ENCODE measurements at places on chromosomes 7 and 10. TPM values are rescaled to one million over a fixed set of nuclear protein-coding genes. Genes with fewer than 3 reads are reported as not detected.
A peak's percentile ranks its signal among the peaks of the same experiment; 100 is the strongest.

The DNA2 gene
- 2.5 TPM for polyA plus RNA-seq

The HMX3 gene
- polyA plus RNA-seq: not detected

The TFEC gene
- 1.0 TPM for polyA plus RNA-seq

The NAT16 gene
- polyA plus RNA-seq: not detected

The ZYX gene
- 305 TPM for polyA plus RNA-seq

The DNAJC1 gene
- 18.8 TPM for polyA plus RNA-seq

The CTNNA3 gene
- polyA plus RNA-seq: 0.38 TPM

The AKR1C8 gene
- polyA plus RNA-seq: not detected

The ZKSCAN1 gene
- polyA plus RNA-seq: 15.3 TPM

The TAF6 gene
- 39.3 TPM for polyA plus RNA-seq

DNA sequence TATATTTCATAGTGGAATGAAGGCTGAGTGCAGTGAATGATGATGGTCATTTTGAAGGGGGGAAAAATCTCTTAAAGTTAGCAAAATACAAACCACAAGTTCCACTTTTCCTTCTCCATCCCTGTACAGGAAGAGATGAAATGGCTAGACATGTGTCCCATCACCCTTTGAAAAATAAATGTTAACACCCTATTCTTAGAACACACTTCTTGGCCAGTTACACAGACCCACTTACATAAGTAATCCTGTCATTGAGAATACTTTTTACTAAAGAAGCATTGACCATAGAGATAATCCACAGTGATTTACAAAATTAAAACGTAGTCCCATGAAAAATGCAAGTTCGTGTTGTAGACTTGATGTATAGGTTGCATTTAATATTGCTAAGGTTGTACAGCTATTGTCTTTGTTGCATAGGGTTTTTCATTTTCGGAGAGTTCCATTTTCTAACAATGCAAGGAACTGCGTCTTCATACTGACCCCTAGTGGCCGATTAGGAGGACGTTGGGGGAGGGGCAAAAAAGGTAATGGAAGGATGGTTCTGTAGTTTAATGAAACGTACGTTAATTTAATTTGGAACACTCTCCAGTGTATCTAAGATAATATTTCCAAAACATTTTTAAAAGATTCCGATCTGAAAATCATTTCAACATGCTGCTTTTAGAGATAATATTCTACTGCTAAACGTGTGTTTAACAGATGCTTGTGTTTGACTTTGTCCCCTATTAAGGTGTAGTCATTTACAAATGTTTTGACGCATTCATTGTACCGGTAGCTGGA lies 60.9 kb downstream of the ARMC3 start:
- no peaks in the 10 kb centered on the region for H3K27me3 ChIP-seq
- no peaks in the 10 kb centered on the region for H3K36me3 ChIP-seq
- DNase-seq: no peak

GRCh38 chr10:13779748-13780147 lies 193.0 kb downstream of the PRPF18 start:
- H3K27me3 ChIP-seq: no peaks in the 10 kb centered on the region
- H3K4me1 ChIP-seq: no peaks in the 10 kb centered on the region
- no peaks in the 10 kb centered on the region for H3K36me3 ChIP-seq

GRCh38 chr7:29189743-29190201 lies 4.8 kb upstream of the CHN2 start:
- H3K4me1 ChIP-seq: no peaks in the 10 kb centered on the region
- no peak overlapping the region for H3K27ac ChIP-seq
- no peaks in the 10 kb centered on the region for H3K27me3 ChIP-seq
- H3K4me3 ChIP-seq: no peak overlapping the region
- H3K36me3 ChIP-seq: no peaks in the 10 kb centered on the region
- peak; percentile 87 for DNase-seq

DNA sequence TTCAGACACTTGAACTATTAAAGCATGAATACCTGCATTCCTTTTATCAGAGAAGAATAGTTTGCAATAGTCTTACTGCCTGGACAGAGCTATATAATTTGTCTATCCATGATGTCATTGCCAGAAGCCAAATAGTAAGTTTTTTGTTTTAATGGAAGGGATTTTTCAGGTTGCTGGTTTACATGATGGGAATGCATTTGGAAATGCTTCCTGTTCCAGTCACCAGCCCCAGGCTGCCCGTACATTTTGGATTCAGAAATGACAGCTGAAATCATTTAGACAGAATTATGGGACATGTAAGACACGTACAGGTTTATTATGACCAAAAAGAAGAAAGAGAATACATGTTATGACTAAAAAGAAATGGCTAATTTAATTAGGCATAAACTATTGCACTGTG lies 293.1 kb downstream of the CDK14 start:
- H3K27me3 ChIP-seq: no peaks in the 10 kb centered on the region
- no peak overlapping the region for H3K27ac ChIP-seq
- peaks cover 1% of the 10 kb centered on the region for H3K4me1 ChIP-seq

DNA sequence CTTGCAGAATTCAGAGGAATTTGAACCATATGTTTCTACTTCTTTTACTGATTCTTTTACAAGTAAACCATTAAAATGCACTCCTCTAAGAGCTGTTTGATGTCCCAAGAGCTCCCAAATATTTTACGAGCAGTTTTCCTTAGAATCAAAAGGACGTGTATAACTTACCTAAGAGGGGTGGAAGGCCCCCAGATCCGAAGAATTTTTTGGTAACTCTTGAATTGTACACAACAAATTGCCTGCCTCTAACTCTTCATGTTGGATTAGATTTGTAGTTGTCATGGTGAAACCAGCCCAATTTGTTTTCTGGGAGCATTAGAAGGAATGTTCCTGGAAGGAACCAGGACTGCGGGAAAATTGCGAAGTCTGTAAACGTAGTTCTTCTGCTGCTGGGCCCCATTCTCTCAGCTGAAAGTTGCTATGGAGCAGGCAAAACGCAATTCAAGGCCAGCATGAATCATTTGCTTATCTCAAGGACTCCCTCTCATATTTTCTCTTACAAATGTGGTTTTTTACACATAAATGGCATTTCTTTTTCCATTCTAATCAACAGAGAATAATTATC lies 124.8 kb upstream of the TMEM72 start:
- H3K27me3 ChIP-seq: no peaks in the 10 kb centered on the region
- no peak overlapping the region for H3K27ac ChIP-seq

- no peaks in the 10 kb centered on the region for H3K4me1 ChIP-seq
- no peaks in the 10 kb centered on the region for H3K36me3 ChIP-seq
- no peaks in the 10 kb centered on the region for H3K27me3 ChIP-seq
Observed at GRCh38 chr7:94436700-94437099, 42.0 kb downstream of the COL1A2 start.

DNA sequence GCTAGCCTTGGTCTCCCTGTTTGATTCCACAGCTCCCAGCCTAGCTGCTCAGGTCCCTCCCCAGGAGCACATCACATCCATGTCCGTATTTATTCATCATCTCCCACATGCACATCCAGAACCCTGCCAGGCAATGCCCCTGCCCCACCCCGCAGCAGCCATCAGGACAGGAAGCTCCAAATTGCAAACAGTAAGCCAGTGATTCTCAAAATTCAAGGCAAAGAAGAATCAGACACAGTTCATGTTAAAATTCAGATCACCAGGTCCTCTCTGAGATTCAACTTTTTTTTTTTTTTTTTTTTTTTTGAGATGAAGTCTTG lies 17.7 kb downstream of the LRRC20 start:
- H3K36me3 ChIP-seq: no peaks in the 10 kb centered on the region
- no peak for DNase-seq
- no peak overlapping the region for H3K27ac ChIP-seq

DNA sequence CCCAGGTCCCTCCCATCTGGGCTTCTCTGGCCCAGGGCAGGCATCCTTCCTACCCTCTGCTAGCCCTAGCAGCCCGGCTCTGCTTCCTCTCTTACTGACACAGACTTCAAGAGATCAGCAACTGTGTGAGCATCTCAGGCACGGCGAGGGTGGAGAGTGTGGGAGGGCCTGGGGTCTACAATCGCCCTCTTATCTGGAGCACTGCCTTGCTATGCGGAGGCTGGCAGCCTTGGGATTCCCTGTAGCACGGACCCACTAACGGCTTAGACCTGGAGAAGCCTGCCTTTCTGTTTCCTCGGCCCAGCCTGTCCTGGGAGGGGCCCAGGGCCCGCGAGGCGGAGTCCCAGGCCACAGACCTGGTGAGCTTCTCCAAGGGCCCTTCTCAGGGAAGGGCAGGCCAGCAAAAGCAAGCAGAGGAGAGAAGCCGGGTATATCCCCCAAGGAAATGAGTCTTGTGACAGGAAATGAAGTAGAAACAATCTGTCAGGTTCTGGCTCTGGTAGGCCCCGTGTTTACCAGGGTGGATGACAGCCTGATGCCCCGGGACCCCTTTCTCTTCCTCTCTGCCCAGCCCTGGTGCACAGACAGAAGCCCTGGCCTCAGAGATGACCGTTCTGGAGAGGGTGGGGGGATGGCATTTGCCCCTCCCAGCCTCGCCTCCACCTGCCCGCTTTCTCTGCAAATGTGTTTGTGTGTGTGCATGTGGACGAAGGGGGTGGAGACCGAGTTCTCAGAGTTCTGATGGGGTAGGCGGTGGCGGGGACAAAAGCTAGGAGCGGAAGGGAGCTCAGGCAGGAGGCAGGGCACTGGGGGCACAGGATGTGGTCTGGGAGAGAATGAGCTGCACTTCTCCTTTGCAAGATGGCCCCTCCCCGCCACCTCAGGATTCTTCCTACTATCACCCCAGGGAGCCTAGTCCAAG lies 2.5 kb downstream of the LRCH4 start:
- no peaks in the 10 kb centered on the region for H3K27me3 ChIP-seq
- H3K4me3 ChIP-seq: no peak overlapping the region
- no peaks in the 10 kb centered on the region for H3K4me1 ChIP-seq

GRCh38 chr10:102859911-102860310 lies 5.9 kb downstream of the BORCS7 start:
- H3K27ac ChIP-seq: no peak overlapping the region
- H3K36me3 ChIP-seq: no peaks in the 10 kb centered on the region
- H3K27me3 ChIP-seq: no peaks in the 10 kb centered on the region
- H3K4me1 ChIP-seq: no peaks in the 10 kb centered on the region

DNA sequence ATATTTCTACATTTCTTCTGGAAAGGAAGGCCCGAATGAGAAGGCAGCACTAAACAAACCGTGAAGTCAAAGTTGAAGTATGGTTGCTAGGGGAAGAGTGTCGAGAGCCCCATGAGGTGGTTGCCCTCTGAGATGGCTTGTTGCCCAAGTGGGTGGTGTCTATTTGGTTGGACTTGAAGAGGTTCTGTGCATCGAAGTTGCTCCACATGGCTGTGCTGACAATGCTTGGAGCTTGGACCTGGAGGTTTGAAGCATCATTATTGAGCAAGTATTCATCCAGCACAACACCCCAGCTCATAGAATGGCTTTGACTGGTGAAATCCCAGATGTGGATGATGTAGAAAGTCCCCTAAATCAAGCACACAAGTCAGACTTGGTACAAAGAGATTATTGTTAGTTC lies 165.2 kb upstream of the CDCA7L start:
- H3K27ac ChIP-seq: no peak overlapping the region
- no peaks in the 10 kb centered on the region for H3K4me1 ChIP-seq
- no peak for DNase-seq
- no peak overlapping the region for H3K4me3 ChIP-seq
- no peaks in the 10 kb centered on the region for H3K36me3 ChIP-seq

GRCh38 chr10:28892818-28893547 lies 215.7 kb downstream of the BAMBI start:
- no peaks in the 10 kb centered on the region for H3K27me3 ChIP-seq
- H3K4me3 ChIP-seq: no peak overlapping the region
- DNase-seq: no peak
- H3K27ac ChIP-seq: no peak overlapping the region
- H3K36me3 ChIP-seq: no peaks in the 10 kb centered on the region
- no peaks in the 10 kb centered on the region for H3K4me1 ChIP-seq
